ENCODE measurements at places on chromosomes 4 and X. TPM values are rescaled to one million over a fixed set of nuclear protein-coding genes. Genes with fewer than 3 reads are reported as not detected.

GRCh38 chr4:153365003-153365402 lies 20.5 kb downstream of the MND1 start:
- H3K27ac ChIP-seq: no peak overlapping the region
- no peaks in the 10 kb centered on the region for H3K4me1 ChIP-seq
- no peaks in the 10 kb centered on the region for H3K27me3 ChIP-seq

DNA sequence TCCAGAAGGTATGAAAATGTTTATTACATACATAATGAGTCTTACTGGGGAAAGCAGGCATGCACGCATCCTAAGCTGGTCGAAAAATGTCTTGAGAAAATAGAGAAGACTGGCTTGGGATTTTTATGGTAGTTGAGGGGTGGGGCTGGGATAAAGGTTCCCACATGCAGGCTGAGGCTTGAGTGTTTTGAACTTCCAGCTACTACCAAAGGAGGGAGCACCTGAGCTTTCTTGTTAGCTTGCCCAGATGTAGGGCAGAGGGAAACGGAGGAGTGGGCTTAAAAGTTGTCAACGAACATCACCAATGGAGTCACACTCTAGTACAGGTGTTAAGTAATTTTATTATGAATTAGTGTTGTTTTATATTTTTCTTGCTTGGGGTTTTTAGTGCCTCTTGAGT lies 39.6 kb upstream of the SRPX start:
- H3K27me3 ChIP-seq: no peaks in the 10 kb centered on the region
- H3K4me1 ChIP-seq: no peaks in the 10 kb centered on the region
- H3K27ac ChIP-seq: no peak overlapping the region
- no peak for DNase-seq
- no peak overlapping the region for H3K4me3 ChIP-seq

DNA sequence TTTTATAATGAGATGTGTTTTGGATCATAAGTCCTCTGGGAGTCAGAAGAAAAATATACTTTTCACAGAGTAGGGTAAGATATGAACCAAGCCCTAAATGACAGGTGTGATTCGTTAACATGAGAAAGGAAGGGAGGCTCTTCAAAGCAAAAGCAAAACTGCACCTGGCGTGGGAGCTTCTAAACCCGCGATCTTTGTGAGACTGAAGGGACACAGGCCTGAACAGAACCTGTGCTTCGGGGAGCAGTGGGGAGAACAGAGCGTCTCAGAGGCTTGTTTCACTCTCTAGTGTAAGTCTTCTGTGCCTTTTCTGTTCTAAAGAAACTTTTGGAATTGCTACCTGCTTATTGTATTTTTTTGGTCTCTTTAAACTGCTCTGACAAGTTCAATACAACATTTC lies 30.2 kb upstream of the CYP4V2 start:
- no peaks in the 10 kb centered on the region for H3K4me1 ChIP-seq
- peaks cover 7% of the 10 kb centered on the region for H3K27me3 ChIP-seq
- H3K27ac ChIP-seq: no peak overlapping the region
- no peaks in the 10 kb centered on the region for H3K36me3 ChIP-seq
- no peak for DNase-seq

- H3K27ac ChIP-seq: no peak overlapping the region
- H3K4me3 ChIP-seq: no peak overlapping the region
- H3K36me3 ChIP-seq: no peaks in the 10 kb centered on the region
- H3K27me3 ChIP-seq: peaks cover 6% of the 10 kb centered on the region
- DNase-seq: no peak
Measured at GRCh38 chr4:128268970-128269369, 18.6 kb downstream of the PGRMC2 start.

DNA sequence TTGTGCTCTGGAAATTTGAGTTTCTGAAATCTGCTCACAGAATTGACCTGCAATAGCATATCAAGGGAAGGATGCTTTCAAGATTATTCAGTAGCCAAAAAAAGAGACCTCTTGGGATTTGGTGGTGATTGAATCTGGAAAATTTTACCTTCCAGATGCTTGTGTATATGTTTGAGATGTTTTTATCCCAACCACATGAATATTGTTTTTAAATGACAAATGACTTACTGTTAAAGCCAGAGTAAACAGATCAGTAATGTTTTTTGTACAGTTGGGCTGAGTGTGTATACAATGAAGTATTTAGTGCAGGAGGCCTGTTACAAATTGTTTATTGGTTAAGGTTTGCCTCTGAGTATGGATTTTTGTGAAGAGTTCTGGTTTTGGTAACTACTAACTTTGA lies 126.5 kb downstream of the CBR4 start:
- no peak overlapping the region for H3K27ac ChIP-seq
- peaks cover 38% of the 10 kb centered on the region for H3K4me1 ChIP-seq
- DNase-seq: no peak
- no peak overlapping the region for H3K4me3 ChIP-seq
- H3K27me3 ChIP-seq: peaks cover 2% of the 10 kb centered on the region

GRCh38 chr4:144556636-144557035 lies 89.3 kb upstream of the HHIP start:
- H3K27ac ChIP-seq: no peak overlapping the region
- DNase-seq: no peak
- H3K36me3 ChIP-seq: no peaks in the 10 kb centered on the region
- no peak overlapping the region for H3K4me3 ChIP-seq
- no peaks in the 10 kb centered on the region for H3K27me3 ChIP-seq

Gene GRIA2
- polyA plus RNA-seq: not detected

Gene EFHC2
- polyA plus RNA-seq: 19.5 TPM

Gene ERVMER34-1
- not detected for polyA plus RNA-seq

Gene TXK
- polyA plus RNA-seq: 176 TPM

Gene MAGEB10
- polyA plus RNA-seq: not detected

Gene GLUD2
- 0.91 TPM for polyA plus RNA-seq

Gene FABP2
- not detected for polyA plus RNA-seq

Gene PNCK
- not detected for polyA plus RNA-seq

Gene ARSJ
- polyA plus RNA-seq: not detected
